ENCODE measurements at places on chromosomes 5 and 9.
A peak's percentile ranks its signal among the peaks of the same experiment; 100 is the strongest.

GRCh38 chr5:119397518-119398380 is 41.9 kb downstream of the TNFAIP8 start:
- no peak for DNase-seq

DNA sequence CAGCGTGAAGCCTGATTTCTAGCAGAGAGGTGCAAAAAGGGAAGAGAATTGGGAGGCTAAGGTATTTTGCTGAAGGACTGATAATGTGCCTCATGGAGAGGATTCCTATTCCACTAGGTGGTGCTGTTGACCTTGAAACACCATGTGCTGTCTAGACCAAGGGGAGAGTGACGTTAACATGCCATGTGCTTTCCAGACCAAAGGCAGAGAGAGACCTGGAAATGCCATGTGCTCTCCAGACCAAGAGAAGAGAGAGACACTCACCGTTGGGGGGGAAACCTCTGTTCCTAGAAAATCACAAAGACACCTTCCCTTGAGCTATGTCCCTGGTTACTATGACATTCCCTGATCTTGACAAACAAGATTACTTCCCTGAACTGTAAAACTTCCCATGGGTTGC is 286.0 kb upstream of the TUSC1 start:
- DNase-seq = peak; percentile 62

GRCh38 chr5:10031817-10032216 is 217.9 kb downstream of the ATPSCKMT start:
- no peak for DNase-seq

- no peak for DNase-seq
Observed at GRCh38 chr5:4625206-4625896, 514.8 kb upstream of the ADAMTS16 start.

GRCh38 chr9:120545701-120546550 is 34.0 kb downstream of the CDK5RAP2 start:
- DNase-seq = no peak

DNA sequence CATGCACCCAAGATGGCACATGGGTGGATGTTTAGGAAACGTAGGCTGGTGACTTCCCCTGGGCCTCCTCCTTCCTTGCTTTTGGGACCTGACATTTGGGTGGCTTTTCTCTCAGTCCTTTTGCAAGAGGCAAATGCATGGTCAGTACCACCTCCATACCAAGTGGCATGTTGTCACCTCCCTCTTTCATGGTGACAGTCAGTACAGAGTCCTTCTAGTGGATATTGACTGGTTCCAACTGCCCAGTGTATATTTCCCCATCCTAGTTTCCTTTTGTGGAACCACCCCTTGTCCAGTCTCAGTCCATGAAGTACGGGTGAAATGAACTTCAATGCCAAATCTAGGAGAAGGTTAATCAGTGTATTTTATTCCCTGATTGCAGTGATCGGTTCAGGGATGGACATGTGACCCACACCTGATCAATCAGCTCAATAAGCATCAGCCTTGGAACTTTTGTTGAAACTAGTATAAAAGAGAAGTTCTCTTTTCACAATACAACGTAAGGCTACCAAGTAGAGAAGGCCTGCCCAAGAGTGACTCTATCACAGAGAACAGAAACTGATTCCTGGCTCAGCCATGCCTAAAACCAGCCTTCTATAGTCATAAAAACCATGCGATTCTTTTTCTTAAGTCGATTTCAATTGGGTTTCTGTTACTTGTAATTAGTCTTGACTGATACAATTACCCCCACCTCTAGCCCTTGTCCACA is 143.4 kb upstream of the KLF9 start:
- no peak for DNase-seq

DNA sequence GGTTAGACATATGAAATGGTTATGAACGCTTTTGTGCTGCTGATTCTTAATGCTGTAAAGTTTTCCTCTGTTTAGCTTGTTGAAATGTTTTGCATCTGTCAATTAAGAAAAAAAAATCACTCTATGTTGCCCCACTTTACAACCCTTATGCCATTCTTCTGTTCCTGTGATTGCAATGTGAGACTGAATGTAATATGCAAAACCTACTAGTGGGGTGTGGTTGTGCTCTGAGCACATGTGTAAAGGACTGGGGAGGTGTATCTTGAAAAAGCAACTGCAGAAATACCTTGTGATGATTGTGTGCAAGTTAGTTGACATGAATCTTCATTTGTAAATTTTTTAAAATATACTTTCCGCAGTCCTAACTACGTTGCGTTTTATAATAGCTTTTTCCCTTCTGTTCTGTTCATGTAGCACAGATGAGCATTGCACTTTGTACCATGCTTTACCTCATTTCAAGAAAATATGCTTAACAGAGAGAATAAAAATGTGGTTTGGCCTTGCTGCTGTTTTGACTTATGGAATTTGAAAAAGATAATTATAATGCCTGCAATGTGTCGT is 357.0 kb upstream of the PIK3R1 start:
- DNase-seq = no peak

Data from KG1 (cell line).